NCI-H69 (cell line): ENCODE measurements at places on chromosomes 16 and 17.
A peak's percentile ranks its signal among the peaks of the same experiment; 100 is the strongest.

DNA sequence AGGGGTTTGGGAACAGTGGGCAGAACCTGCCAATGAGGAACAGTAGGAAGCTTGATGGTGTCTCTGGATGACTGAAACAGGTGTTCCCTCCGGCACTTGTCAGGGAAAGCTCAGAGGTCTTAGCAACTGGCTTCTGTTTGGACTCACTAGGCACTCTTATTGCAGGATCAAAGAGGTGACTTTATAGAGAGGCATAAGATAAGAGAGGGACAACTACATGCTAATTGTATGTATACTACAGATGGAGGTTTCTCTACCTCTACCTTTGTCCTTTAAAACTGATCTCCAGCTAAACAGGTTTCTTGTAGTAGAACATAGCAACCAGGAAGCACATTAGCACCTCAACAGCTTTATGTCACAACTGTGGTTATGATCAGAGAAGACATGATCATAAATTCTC lies 7.6 kb downstream of the CNTD1 start:
- no peak for DNase-seq

- DNase-seq: no peak
Observed at GRCh38 chr17:31688701-31689100, 170.3 kb downstream of the COPRS start.

- DNase-seq: peak; percentile 59
Observed at GRCh38 chr16:24540602-24541210, 1.3 kb downstream of the RBBP6 start.

- DNase-seq: no peak
Observed at GRCh38 chr16:13507530-13507929, 412.4 kb upstream of the ERCC4 start.

DNA sequence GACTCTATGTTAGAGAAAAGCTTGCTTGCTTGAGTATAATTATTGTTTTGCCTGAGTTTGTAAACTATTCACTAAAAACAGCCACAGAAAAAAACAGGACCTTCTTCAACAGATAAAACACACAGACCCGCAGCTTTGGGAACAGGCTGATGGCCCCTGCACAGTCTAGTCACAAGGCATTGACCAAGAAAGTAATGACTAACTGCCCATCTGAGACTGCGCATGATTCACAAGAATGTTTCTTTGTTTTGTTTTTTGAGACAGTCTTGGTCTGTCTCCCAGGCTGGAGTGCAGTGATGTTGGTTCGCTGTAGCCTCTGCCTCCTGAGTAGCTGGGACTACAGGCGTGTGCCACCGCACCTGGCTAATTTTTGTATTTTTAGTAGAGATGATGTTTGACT lies 2.8 kb upstream of the ZKSCAN2 start:
- no peak for DNase-seq

- DNase-seq: no peak
Observed at GRCh38 chr17:16878606-16879005, 93.3 kb downstream of the TNFRSF13B start.

DNA sequence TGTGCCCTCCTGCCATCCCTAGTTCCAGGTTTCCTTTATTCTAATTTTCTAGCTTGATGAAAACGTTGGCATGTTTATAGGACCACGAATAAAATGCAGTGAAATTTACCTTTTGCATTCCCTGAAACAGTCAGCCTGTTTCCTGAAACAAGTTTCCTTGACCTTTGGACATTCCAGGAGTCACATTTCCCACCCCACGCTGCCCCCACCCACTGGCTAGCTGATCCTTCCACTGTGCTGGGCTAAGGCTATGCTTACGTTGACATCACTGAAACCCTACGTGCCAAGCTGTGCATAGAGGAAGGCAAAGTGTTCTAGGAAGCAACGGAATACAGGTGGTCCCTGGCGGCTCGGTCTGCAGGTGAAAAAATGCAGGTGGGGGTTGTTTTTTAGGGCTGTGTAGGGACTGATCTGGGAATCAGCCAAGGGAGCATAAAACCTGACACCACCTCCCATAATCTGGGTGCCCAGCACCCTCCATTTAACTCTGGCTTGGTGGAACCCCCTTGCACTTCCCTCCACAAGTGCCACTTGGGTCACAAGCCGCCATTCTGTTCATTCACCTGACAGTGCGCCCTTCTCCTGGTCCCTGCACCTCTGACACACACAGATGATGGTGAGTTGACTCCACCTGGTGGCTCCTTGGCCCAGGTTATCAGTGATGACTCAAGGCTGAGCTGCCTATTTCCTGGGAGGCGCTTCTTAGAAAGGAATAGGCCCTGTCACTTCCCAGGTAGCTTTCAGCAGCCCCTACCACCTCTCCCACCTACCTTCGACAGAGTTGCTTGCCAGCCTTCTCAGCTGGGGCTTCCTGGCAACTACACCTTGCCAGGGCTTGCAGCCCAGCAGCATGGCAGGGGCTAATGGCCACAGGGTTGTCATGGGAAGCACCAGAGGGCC lies 83.7 kb downstream of the N4BP1 start:
- DNase-seq: peak; percentile 37

GRCh38 chr16:54240271-54241129 lies 46.1 kb downstream of the IRX3 start:
- no peak for DNase-seq

DNA sequence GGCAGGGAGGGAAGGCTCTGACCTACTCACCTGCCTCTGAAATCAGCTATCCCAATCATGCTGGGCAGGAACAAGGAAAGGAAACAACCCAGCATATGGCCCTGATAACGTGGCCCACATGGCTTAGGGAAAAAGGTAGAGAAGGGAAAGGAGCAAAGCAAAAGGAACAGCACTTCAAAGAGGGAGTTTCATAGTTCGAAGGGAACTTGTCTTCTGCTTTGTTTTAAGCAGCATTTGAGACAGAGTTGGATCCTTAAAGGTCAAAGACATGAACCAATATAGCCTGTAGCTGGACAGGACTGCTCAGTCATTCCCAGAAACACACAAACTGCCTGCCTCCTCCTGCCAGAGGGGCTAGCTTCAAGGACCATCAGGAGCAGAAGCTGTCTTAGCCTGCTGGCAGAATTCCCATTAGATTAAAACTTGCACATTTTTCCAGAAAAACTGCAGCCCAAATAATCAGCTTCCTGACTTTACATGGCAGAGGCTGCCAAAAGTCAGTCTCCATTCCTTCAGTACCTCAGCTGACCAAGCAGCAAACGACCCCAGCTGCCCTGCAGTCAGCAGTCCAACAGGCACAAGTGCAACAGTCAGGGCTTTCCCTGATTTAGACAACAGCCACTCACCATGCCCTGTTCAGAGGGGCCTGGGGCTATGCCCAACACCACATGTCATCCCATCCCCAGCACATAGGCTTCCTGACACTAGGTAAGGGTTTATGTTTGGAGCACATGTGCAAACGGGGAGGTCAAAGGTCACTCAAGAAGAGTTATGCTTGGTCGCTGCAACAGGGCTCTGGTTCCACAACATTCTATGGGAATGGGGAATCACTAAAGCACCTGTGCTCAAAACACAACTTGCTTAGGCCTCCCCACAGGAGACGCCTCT lies 32.5 kb downstream of the RANBP10 start:
- DNase-seq: no peak

DNA sequence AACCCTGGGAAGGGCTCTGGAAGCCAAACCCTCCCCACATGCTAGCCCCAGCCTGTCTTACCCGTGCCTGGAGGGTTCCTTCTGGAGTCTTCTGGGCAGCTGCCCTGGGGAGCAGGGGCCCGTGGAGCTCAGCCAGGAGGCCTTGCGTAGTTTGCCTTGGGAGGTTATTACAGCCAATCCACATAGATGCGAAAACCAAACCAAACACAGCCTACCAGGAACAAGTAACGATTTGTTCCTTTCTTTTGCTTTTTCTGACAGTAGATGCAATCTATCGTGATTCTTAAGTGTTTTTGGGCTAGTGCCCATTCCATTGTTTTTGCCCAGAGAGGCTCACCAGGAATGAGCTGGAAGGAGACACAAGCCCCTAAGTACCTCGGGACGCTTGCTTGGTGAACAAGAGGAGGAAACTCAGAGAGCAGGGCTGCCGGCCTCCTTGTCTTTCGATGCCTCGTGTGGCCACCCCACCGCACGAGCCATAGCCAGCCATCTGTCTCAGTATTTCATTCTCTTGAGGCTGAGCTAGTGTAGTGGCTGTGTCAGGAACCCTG lies 102.7 kb upstream of the NOL11 start:
- peak; percentile 57 for DNase-seq

- DNase-seq: no peak
Observed at GRCh38 chr16:67707210-67707609, 11.9 kb downstream of the GFOD2 start.

DNA sequence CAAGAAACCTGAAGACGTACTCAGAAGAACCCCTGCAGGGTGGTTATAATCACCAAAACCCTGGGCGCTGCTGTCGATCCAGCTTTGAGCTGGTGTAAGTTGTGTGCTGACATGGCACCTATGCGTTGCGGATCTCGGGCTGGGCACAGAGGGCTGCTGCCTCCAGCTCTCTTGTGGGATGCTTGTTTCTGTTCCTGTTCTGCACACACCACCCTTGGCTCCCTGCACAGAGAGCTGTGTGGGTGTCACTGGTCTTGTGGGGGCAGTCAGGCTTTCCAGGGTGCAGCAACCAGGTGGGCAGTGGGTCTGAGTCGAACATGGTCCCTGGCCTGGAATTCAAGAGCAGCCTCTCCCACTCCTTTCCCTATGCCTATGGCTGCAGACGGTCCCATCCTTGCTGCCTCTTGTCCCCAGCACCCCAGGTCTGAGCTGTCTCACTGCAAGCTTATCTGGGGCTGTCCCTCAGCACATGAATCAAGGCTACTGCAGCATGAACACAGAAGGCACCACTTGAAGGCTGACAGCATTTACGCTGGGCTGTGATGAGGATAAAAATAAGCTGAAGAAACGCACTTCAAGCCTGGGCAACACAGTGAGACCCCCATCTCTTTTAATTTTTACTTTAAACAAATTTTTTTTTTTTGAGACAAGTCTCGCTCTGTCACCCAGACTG lies 20.1 kb downstream of the ZNF276 start:
- no peak for DNase-seq

GRCh38 chr16:2226245-2226793 lies 2.9 kb downstream of the E4F1 start:
- no peak for DNase-seq

DNA sequence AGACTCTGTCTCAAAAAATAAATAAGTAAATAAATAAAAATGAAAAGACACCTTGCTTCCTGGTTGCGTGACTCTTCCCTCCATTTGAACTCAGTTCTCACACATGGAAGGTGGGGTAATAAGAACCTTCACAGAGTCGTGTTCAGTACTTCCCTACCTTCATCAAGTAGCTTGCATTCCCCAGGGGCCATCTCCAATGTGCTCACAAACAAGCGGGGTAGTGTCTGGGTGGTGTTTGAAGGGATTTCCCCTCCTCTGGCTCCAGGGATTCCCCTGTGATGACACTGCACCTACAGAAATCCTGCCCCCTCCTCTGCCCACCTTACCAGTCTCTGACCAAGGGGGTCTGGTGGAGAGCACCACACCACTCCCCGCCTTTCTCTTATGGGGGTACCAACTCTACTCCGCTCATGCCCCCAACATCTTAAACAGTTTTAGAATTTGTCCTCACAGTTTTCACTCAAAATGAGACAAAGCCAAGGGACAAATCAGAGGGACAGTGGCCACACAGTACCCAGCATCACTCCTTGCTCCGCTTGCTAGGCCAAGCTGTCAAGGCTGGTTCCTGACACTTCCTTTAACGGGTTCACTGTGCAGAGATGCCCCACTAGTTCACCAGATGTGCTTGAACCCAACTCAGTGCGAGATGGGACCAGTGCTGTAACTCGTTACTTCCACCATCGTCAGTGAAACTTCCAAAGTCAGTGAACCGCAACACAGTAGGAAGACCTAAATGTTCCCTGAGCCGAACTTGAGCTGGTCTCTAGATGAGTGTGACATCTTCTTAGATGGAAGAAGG lies 69.1 kb downstream of the COPRS start:
- no peak for DNase-seq

GRCh38 chr16:10090816-10091215 lies 91.4 kb downstream of the GRIN2A start:
- DNase-seq: no peak

GRCh38 chr17:39239640-39240314 lies 14.0 kb upstream of the STAC2 start:
- peak; percentile 88 for DNase-seq

DNA sequence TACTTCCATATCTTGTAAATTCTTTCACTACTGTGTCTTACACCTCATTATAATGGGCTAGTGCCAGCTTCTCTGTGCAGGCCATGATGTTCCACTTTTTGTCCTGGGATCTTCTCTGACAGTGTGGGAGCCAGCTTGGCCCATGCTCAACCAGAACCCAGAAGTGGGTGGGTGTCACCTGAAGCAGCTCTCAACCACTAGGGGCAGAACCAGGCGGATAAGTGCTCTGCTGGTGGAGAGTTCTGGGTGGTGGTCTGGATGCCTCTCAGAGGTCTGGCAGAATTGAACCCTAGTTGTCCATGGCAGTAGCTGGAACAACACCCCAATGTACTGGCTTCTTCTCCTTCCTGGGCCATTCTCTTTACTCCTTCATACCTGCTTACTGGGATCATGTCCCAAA lies 254.1 kb upstream of the N4BP1 start:
- DNase-seq: no peak

DNA sequence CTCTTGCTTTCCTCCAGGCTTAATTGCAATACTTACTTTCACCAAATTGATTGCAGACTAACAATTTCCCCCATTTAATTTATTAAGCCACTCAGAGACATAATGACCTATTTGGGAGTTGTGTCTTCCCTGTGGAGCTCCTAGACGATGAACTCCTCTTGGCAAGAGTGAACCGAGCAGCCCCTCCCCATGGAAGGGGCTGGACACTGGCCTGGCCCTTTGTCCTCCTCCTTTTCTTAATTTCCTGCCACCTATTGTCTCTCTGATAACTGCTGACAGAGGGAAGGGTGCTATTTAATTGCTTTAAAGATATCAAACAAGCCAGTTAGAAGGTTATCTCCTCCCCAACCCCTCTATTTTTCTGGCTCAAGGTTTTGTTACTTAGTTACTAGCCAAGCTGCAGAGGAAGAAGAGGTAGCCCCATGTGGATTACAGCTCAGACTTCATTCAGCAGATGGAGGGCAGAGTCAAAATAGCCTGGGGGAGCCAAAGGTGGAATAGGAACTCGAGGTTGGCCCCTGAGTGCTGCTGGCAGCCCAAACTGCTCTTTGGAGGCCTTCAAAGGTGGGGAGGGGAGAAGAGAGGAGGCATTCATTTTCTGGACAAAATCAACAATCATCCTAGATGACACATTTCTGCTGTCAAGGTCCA lies 3.7 kb upstream of the SSTR2 start:
- peak; percentile 95 for DNase-seq

DNA sequence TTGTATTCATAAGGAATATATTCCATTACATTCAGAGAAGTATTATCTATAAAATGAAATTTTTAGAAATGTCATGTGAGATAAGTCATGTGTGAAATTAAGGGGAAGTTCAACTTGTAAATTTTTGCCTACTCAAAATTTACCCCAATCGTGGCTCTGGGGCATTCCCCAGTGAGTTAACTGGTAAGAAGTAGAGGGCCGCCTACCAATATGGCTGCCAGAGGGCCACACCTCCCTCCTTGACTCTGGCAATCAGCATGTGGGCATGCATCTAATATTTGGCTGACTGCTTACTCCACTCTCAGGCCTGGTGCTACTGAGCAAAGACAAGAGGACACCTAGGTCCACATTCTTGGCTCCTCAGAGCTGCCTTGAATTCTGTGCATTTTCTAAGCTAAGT lies 39.7 kb upstream of the CNTNAP4 start:
- DNase-seq: no peak
